ENCODE measurements at places on chromosomes 13 and 19. TPM values are rescaled to one million over a fixed set of nuclear protein-coding genes. Genes with fewer than 3 reads are reported as not detected.

HRC gene
- not detected for total RNA-seq

ZFP28 gene
- 6.4 TPM for total RNA-seq

MAG gene
- not detected for total RNA-seq

NBEA gene
- 2.2 TPM for total RNA-seq

ZNF878 gene
- total RNA-seq = 0.28 TPM

ZNF575 gene
- not detected for total RNA-seq

HIF3A gene
- not detected for total RNA-seq

SIGLEC5 gene
- not detected for total RNA-seq

ONECUT3 gene
- total RNA-seq = not detected

SERPINE3 gene
- total RNA-seq = not detected

ZNF582 gene
- total RNA-seq = 1.8 TPM

B9D2 gene
- total RNA-seq = 4.7 TPM

GFY gene
- total RNA-seq = not detected

NALCN gene
- total RNA-seq = 5.6 TPM

ZNF283 gene
- total RNA-seq = 5.0 TPM

NOP53 gene
- 59.5 TPM for total RNA-seq

C19orf81 gene
- total RNA-seq = not detected

ALOX5AP gene
- not detected for total RNA-seq

BORA gene
- 13.1 TPM for total RNA-seq

CYSLTR2 gene
- not detected for total RNA-seq

PRR22 gene
- total RNA-seq = 0.28 TPM

PRTN3 gene
- not detected for total RNA-seq

GPR12 gene
- total RNA-seq = not detected

CEACAM8 gene
- not detected for total RNA-seq

POLRMT gene
- total RNA-seq = 10.3 TPM

CLEC11A gene
- 19.2 TPM for total RNA-seq

IZUMO1 gene
- not detected for total RNA-seq

CGB8 gene
- not detected for total RNA-seq

PALM3 gene
- under 0.01 TPM for total RNA-seq

SRRM5 gene
- not detected for total RNA-seq

FOXA3 gene
- not detected for total RNA-seq

DAZAP1 gene
- total RNA-seq = 22.0 TPM

KIR3DL3 gene
- not detected for total RNA-seq

SIGLEC12 gene
- not detected for total RNA-seq

UBE2L5 gene
- total RNA-seq = 0.18 TPM

ZNF681 gene
- total RNA-seq = 0.83 TPM

IQCN gene
- 0.18 TPM for total RNA-seq

Data from IMR-90 (cell line).